MV-4-11 (cell line): ENCODE measurements at places on chromosomes 2 and 18.

- no peak for DNase-seq
Observed at GRCh38 chr2:124836416-124836815, 811.3 kb downstream of the CNTNAP5 start.

- no peak for DNase-seq
Observed at GRCh38 chr2:182548031-182548950, 121.5 kb upstream of the PDE1A start.

- no peak for DNase-seq
Observed at GRCh38 chr2:153308466-153308865, 170.1 kb downstream of the RPRM start.

GRCh38 chr2:88452980-88453582 is 588 bp upstream of the FOXI3 start:
- no peak for DNase-seq

DNA sequence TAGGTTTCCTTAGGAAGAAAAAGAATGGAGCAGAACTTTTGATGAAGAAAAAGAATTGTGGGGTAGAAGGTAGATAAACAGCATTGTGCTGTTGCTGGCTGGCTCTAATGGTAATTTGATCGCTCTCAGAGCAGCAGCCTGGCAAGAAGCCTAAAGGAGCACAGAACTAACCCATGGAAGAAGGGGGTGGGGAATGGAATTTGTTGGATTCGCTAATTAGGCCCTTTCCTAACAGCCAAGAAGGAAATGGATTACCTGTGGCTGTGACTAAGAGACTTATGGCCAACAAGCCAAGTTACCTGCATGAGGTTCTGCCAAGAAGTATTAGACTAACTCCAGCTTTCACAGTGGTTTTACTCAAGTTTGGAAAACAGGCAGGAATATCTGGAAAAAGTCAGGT is 210.6 kb downstream of the IKZF2 start:
- DNase-seq, result no peak

DNA sequence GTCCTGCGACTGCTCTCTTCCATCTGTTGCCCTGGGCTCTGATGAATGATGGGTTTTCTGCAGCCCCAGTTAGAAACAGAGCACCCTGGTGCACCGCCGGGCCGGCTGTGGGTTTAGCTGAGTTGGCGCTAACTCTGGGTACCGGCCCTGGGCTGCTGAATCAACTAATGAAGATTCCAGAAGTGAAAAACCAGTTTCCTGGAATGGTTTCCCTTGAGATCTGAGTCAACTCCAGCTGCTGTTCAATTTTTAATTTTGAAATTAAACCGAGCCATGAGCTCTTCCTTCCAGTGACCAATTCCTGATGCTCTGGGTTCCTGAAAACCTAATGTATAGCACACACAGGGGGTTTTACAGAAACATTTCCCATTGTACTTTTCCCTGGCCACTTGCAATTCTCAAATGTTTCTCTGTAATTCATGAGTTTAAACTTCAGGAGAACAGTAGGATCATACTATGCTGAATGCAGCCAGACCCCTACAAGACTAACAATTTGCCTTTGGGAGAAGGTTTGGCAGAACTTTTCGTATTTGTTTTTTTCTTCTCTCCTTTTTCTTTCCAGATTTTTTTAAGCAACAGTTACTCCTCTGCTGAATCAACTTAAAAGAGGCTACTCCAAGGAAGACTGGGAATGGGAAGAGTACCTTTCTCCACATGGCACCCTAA is 5.5 kb downstream of the COL6A3 start:
- no peak for DNase-seq

DNA sequence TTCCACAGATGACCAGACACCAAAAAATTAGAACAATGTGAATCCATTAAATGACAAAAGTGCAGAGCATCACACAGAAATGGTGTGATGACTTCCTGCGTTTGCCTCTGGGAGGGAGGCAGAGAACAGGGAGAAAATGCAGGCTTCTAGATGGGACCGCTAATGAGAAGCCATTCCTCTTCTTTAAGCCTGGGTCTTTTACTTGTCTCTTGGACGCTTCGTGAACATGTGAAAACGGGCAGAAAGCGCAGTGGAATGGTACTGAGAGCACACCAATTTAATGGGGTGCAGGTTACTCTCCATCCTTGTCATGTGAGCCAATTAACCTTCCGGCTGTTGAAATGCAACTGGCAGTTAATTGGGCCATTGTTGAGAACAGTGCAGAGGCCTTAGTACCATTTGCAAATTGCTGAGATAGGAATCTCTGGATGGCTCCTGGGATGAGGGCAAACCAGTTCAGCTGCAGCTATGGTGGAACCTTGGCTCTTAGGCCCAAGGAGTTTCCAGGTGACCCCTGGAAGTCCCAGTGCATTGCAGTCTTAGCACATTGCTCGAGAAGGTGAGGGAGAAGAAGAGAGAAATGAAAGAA is 210.4 kb upstream of the CXCR4 start:
- DNase-seq, result no peak
